ENCODE measurements at places on chromosomes 5 and 9.

GRCh38 chr9:95620314-95620713 lies 103.5 kb upstream of the PTCH1 start:
- no peak for DNase-seq

- no peak for DNase-seq
These were observed 88.9 kb downstream of the AMBP start for GRCh38 chr9:113989017-113989713.

GRCh38 chr5:103393101-103393754 lies 134.7 kb downstream of the MACIR start:
- no peak for DNase-seq

- DNase-seq = no peak
These were observed 28.6 kb upstream of the FEM1C start for GRCh38 chr5:115573133-115573532.

DNA sequence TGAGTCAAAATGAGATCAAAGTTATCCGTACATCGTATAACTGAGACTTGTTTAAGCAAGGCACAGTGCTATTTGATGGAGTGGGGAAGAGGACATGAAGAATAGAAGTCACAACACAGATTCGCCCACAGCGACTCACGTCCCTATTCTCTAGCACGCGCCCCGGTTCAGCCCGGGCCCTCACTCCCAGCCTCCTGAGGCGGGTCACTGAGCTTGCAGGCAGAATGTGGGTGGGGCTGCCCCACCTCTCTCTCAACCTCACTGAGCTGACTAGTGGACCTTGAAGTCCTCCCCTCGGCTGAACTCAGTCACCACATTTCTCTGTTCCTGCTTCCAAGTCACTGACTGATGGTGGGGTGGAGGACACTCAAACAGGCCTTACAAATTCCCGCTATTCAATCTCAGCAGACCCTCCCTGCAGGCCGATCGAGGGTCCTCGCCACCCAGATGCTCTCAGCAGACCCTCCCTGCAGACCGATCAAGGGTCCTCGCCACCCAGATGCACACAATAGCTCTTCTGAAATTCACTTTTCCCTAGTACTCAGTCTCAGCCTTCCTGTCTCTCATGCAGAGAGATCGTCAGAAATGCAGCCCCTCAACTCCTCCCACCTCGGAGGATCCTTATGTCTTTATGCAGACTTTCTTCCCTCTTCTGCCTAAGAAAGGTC lies 12.9 kb downstream of the GLDC start:
- no peak for DNase-seq

All from stimulated activated CD4-positive, alpha-beta T cell treated with anti-CD3 and anti-CD28 coated beads, Interleukin-4, amount 100 ng/mL, for 24 hours (primary cell).